ENCODE measurements at places on chromosomes 4 and X.

GRCh38 chr4:2068566-2068965 lies 9.4 kb downstream of the NAT8L start:
- no peak for DNase-seq

DNA sequence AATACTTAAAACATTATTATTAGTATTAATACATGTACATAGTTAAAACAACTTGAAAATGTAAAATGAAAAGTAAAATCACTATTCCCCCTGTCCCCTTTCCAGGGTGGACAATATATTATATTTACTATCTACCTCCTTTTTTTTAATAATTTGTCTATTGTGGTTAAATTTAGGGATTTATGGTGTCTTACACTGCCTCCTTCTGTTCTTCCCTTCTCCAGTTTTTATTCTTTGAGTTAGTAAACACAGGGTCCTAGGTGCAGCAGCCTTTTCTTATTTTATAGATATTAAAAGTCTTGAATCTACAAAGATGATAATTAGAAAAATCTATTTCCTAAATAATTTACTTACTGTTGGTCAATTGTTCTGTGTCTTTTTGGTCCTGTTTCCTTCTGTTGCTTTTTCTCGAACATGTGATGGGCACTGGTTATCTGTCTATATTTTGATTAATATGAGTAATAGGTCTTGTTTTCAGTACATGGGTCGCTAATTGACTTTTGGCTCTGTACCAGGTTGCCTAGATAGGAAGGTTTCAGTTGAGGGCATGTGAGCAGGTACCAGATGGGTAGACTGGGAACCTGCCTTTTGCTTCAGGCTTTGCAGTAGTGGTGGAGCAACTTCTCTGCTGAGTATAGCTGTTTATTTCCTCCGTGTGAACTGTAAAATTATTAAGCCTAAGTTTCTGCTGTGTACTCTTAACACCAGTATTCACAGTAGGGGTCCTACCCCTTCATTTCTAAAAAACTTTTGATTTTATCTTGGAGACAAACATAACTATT lies 1.1 kb downstream of the NUDT9 start:
- DNase-seq = peak; percentile 26

- no peak for DNase-seq
These were observed 560.5 kb upstream of the PABPC4L start for GRCh38 chr4:134762053-134762452.

GRCh38 chrX:109890300-109890699 lies 112.6 kb upstream of the TMEM164 start:
- no peak for DNase-seq

DNA sequence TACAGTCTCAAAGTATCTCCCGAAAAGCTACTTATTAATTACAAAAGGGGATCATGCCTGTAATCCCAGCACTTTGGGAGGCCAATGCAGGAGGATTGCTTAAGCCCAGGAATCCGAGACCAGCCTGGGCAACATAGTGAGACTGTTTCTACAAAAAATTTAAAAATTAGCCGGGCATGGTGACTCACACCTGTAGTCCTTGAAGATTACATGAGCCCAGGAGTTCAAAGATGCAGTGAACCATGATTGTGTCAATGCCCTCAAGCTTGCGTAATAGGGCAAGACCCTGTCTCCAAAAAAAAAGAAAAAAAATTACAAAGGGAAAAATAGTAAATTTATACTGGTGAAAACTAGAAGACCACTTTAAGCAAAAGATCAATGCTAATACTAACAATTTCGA lies 3.3 kb upstream of the PORCN start:
- no peak for DNase-seq

DNA sequence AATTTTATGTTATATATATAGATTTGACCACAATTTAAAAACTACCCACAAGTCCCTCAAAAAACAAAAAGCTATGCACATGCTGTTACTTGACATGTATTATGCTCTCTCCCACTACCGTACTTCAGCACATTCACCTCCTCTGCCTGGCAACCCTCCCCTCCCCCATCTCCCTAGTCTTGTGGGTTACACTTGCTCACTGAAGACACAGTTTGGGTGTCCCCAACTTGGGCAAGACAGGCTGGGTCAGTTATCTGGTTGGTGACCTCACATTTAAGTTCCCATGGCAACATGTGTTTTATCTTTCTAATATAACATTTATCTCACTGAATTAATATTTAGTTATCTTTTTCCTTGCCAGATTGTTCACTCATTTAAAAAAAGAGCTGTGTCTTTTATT lies 32.7 kb downstream of the SEC24D start:
- no peak for DNase-seq
